Hippocampal formation (tissue), 2 donors: ENCODE measurements at places on chromosomes 11 and 22.
A peak's percentile ranks its signal among the peaks of the same experiment; 100 is the strongest.

DNA sequence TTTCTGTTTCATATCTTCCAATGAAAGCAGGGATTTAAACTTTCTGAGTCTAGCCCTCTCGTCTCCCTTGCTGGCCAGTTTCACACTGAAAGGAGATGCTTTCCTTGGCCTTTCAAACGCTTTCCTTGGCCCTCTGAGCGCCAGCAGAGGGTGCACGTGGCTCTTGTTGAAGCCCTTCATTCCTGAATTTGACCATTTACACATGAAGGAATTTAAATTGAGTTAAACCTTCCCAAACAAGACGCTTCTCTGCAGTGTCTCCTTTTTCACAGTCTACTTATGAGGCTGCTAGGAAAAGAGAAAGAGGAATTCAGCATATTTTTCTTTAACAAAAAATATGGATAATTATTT is 21.6 kb downstream of the NNMT start:
- no peak for DNase-seq

DNA sequence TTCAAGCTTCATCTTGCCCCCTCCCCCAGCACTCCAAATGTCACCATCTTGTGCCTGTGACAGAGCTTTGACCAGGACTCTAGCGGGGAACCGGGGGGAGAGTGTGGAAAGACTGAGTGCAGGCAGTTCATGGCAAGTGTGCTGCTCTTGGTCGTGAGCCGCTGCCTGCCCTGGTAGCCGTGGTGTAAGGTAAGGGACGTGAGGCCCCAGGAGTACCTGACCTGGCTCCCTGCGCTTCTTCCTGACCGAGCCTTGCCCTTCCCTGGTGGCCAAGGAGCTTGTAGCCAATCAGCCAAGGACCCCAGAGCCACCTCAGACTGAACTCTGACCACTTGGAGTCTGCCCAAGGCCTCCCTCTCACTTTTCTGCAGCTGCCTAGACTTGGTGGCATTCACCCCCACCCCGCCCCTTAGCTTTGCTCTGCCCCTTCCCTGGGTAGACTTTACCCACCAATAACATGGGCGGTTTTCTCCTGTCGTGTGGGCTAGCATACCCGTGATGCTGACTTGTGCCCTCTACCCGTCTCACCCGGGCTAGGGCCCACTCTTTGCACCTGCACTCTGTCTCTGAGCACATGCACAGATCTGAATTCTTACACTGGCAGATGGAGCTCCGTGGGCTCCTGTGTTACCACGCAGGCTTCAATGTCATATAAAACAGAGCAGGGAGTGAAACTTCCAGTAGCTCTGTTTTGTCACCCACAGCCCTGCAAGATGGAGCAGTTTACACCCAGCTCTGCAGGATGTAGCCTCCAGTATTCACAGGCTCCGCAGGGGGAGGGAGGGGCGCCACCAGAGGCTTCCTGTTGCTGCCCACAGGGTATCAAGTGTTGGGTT is 1.5 kb downstream of the DGKZ start:
- no peak for DNase-seq

- DNase-seq: no peak
These were observed 19.3 kb upstream of the BDNF start for GRCh38 chr11:27719546-27719925.

GRCh38 chr11:44285756-44286155 is 24.2 kb downstream of the ALX4 start:
- no peak for DNase-seq

DNA sequence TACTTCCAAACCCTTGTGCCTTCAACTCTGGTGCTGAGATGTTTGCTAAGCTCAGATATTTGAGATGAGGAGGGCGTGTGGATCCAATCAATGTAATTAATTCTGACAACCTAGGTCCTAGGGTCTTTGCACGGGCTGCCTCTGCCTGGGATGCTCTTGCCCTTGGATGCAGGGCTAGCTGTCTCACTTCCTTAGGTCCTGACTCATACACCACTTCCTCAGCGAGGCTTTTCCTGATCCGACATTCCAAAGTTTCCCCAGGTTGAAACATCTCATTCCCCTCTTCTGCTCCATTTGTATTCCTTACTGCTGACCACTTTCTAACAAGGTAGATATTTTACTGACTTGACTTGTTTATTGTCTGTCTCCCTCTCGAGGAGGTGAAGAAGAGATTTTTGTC is 43.0 kb upstream of the NTM start:
- no peak for DNase-seq

GRCh38 chr11:123510579-123510905 is 80.5 kb downstream of the GRAMD1B start:
- no peak for DNase-seq

DNA sequence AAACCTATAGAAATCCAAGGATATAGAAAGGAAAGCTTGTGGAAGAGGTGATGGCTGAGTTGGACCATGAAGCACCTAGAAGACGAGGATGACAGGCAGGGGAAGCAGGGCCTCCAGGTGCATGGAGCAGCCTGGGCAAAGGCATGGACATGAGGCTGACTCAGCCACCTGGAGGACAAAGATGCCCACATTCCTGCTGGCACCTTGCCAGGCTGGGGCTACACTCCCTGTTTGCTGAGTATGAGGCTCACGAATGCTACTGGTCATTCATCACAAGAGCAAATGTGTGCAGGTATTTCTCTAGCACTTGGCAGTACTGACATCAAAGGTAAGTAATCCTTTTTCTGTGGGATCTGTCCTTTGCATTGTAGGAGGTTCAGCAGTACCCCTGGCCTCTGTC is 7.1 kb upstream of the SCGB2A1 start:
- no peak for DNase-seq

GRCh38 chr22:35728639-35729308 is 11.1 kb downstream of the APOL5 start:
- no peak for DNase-seq

DNA sequence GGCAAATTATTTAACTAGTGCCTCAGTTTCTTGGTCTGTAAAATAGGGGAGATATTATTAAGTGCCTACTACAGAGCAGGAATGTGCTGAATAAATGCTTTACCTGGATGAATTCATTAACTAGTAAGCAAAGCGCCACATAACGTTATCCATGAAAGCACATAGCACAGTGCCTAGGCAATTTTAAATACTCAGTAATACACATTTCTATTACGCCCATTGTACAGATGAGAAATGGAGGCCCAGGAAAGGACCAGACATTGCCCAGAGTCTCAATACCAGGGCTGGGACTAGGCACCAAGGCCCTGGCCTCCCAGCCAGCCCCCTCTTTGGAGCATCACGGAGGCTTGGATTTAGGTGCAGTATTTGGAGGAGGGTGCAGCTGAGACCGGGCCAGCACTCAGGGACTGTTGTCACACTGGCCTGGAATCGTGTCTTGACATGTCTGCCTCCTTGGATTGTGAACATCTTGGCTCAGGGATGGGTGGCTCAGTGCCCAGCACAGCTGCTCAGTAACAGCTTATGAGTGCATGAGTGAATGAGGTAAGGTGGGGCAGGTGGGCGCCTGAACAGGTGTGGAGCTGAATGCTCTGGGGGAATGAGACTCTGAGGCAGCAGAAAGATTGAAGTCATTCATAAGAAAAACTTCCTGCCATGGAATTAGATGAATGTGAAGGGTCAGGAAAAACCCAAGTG is 42.1 kb upstream of the TPBGL start:
- DNase-seq: no peak

DNA sequence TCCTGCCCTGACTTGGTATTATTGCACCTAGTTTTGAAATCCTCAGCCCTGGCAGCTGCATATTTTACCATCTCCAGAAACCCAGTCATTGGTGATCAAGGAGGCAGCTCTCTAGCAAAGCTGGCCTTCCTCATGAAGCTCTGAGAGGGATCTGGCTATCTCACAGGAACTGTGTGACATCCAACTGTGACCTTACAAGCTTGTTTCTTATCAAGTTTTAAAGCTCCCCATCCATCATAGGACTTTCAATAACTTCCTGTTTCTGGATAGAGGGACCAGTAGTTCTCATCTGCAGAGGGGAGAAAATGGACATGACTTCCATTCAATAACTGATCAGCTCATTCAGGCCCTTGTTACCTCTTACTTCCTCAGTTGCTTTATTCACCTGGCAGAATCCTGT is 18.2 kb downstream of the CALCA start:
- DNase-seq: no peak

DNA sequence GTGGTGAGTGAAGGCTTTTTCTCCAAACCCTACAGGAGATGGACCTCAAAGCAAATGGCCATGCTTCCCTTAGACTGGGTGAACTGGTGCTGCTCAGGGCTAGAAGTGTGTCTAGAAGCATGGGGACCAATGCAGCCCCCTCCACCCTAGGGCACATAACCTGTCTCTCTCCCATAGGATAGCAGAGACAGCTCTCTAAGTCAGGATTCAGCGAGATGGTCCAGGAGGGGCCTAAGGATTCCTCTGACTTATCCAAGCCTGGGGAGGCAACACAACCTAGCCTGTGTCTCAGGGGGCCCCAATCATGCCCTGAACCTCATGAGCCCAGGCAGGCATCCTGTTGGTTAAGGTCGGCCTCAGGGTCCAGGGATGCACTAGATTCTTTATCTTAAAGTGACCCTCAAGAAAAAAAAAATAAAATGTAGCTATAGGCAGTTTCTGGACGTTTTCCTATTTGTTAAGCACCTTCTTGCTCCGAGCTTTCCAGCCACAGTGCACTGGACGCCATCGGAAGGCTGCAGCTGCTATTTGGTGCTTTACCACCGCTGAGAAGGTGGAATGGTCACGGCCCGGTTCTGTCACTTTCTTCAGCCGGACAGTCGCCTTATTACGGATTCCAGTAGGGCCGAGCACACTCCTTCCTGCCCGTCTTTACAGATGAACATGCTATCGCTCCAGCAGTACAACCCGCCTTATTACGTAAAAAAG is 5.0 kb upstream of the CCND1 start:
- no peak for DNase-seq

- no peak for DNase-seq
These were observed 338.6 kb downstream of the INSC start for GRCh38 chr11:15453211-15453765.

DNA sequence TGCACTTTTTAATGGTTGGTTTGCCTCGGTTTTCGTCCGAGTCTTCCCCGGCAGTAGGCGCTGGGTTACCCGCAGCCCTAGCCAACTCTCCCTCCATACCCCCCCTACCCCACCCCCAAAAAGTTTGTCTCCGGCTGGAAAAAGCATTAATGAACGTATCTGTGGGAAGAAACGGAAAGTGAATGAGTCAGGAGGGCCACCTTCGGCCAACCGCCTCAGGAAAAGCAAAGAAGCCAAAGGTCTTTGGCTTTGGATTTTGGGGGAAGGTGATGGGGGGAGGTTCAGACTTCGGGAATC is 508 bp upstream of the FLI1 start:
- DNase-seq: no peak

DNA sequence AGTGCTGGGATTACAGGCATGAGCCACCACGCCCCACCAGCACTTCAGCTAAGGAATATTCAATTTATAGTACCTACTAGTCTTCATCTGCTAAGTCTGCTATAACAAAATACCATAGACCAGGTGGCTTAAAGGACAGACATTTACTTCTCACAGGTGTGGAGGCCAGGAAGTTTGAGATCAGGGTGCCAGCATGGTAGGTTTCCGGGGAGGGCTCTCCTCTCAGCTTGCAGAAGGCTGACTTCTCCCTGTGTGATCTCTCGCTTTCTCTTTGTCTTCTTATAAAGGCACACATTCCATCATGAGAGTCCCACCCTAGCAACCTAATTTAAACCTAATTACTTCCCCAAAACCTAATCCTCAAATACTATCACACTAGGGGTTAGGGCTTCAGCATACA is 433.0 kb downstream of the INSC start:
- DNase-seq: no peak

GRCh38 chr11:47863189-47863897 is 15.2 kb upstream of the NUP160 start:
- peak; percentile 12 for DNase-seq

GRCh38 chr11:576811-577610 is 741 bp downstream of the PHRF1 start:
- no peak for DNase-seq

- no peak for DNase-seq
These were observed 58.3 kb downstream of the CERK start for GRCh38 chr22:46679706-46680269.

DNA sequence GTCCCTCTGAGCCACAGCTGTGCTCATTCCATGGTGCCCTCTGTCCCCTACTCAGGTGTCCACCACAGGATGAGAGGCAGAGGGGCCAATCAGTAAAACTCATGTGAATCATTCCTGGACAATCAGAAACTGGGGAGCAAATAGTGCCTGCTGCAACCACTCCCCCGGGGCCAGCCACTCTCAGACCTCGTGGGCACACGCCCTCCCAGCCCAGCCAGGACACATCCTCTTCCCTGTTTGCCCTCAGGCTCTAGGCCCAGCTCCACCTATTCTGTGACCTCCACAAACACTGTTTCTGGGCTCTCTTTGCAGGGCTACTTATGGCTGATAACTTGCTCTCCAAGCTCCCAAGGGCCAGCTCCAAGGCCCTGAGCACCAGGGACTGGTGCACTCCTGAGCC is 14.0 kb upstream of the KCTD14 start:
- DNase-seq: no peak

GRCh38 chr11:27352781-27353180 is 10.2 kb downstream of the CCDC34 start:
- DNase-seq: no peak

DNA sequence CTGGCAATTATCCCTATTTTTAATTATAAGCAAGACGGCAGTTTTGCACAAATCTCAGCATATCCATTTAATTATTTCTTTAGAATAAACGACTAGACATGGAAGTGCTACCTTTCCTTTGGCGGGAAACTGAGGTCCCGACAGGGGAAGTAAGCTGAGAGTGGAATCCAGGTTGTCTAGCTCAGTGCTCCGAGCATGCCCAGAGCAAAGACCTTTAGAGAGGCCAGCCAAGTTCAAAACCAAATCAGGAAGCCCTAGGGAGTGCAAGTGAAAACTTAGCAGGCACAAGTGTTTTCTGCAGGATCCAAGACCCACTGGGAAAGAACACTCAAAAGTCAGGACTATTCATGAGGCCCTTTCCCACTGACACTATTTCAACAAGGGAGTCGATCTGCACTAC is 22.7 kb upstream of the SCN2B start:
- DNase-seq: no peak

DNA sequence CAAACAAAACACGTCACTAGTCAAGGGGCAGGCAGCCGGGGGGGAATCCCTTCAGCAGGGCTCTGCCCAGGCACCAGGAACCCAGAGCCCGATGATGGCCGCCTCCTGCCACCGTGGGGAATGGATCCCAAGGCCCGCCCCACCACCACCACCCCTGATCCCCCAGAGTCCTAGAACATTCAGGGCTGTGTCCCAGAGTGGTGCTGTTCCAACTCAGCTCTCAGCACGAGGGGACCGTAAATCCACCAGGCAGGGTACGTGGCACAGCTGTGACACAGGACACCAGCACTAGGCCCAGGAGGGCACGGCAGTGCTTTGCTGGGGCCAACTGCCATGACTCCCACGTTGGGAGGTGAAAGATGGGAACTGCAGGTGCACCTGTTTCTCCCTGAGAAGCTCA is 29.6 kb downstream of the ANO1 start:
- DNase-seq: no peak

GRCh38 chr11:75516886-75517285 is 8.9 kb downstream of the GDPD5 start:
- DNase-seq: no peak
